Caki2 (cell line): ENCODE measurements at places on chromosomes 3 and 15. TPM values are rescaled to one million over a fixed set of nuclear protein-coding genes. Genes with fewer than 3 reads are reported as not detected.

The KLHL40 gene
- total RNA-seq, result not detected in 2 replicates

The PCLAF gene
- 73.7 and 79.2 TPM in 2 replicates for total RNA-seq

The WNT7A gene
- total RNA-seq, result 0.03 and 0.17 TPM in 2 replicates

The ZIC1 gene
- not detected in 2 replicates for total RNA-seq

GRCh38 chr3:2656806-2657777, 453.1 kb downstream of the IL5RA start:
- DNase-seq, result no peak

DNA sequence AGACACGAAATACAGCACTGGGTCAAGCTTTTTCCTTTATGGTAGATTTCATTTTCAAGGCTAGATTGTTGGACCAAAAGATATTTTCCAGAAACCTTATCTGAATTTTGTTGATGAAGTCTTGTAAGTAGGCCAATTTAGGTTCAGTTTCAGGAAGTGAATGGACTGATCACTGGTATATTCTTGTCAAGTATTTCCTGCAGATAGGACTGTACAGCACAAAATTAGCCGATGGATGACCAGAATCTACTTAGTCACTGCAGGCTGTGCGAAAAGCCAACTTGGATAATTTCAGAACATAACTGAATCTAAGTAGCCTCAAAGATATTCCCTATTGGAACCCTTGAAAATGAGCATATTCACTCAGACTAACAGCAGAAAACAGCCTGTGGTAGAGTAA, 206.5 kb downstream of the NR1D2 start:
- no peak for DNase-seq

GRCh38 chr3:111582120-111582474, 13.0 kb downstream of the ZBED2 start:
- peak; percentile 68 for DNase-seq

DNA sequence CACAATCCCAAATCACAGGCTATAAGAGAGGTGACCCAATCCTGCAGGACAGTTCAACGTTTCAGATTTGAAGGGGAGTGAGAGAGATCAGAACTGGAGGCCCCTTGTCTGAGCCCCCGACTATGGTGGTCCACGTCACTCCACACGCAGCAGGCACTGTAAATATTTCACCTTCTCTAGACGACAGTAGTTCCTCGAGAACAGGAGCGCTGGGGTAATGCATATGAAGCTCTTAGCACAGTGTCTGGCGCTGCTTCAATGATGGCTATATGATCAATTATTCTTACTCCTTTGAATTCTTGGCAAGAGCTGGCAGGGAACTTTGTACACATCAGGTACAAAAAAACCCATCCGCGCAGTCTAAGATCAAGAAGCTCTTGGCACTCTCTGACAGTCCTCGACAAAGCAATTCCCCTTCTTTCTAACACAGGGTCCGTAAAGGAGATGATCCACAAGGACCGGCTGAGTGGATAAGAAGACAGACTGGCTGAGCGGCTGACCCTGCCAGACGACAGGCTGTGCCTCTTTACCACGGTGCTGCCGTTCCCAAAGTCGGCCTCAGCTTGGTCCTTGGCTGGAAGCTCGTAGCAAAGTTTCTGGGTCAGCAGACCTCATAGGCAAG, 522 bp upstream of the NRROS start:
- no peak for DNase-seq

DNA sequence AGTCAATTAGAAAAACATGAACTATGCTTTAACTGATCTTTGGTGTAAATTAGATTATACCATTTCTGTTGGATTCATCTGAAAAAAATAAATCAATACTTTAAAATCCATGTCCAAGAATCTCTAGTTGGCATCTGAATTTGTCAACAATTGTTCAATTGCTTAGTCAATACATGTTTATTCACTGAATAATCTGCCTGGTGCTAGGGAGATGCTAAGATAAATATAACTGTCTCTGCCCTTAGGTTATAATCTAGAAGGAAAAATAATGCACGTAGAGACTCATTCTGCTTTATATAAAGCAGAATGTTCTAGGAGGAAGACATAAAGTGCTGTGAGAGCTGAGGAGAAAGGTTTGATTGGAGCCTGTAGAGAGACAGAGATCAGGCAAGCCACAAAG, 537.2 kb upstream of the IL12A start:
- no peak for DNase-seq

DNA sequence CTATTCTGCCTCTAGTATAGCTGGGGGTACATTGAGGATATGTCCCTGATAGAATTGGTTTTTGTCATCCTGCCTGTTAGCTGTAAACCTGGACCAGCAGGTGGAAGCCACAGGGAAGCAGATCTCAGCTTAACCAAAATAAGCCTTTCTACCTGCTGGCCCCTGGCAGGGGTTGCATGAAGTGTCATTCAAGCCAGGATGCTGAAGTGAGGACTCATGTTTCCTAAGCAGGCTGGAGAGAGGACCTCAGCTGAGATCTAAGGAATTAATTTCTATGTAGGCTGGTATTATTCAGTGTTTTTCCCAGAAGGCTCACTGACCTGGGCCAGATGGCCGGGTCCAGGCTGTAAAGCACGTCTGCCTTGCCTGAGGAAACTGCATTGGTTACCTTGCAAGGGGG, 128.9 kb downstream of the MEGF11 start:
- no peak for DNase-seq
